ENCODE measurements at places on chromosomes 6 and 20.

DNA sequence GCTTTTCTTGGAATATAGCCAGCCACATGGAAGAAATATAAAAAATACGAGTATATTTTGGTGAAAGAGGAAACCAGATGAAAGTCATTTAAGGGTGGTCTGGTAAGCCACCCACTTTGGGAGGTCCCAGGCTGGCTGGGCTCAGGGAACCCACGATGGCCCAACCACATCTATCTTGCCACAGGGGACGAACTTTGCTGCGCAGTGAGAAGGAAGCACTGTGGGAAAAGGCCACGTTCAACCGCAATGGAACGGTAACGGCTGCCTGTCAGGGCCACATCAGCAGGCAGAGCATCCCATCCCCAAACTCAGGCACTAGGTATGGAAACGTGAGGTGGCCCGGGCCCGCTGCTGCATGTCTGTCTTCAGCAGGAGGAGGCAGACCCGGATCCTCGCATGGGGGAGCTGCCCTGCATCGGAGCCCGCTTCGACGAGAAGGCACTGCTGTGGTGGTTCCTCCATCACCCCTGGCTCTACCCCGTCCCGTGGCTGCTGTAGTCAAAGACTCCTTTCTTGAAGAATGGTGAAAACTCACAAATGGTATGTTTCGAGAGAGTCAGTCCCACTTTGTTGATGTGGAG lies 300.4 kb downstream of the KIF16B start:
- no peak for DNase-seq

DNA sequence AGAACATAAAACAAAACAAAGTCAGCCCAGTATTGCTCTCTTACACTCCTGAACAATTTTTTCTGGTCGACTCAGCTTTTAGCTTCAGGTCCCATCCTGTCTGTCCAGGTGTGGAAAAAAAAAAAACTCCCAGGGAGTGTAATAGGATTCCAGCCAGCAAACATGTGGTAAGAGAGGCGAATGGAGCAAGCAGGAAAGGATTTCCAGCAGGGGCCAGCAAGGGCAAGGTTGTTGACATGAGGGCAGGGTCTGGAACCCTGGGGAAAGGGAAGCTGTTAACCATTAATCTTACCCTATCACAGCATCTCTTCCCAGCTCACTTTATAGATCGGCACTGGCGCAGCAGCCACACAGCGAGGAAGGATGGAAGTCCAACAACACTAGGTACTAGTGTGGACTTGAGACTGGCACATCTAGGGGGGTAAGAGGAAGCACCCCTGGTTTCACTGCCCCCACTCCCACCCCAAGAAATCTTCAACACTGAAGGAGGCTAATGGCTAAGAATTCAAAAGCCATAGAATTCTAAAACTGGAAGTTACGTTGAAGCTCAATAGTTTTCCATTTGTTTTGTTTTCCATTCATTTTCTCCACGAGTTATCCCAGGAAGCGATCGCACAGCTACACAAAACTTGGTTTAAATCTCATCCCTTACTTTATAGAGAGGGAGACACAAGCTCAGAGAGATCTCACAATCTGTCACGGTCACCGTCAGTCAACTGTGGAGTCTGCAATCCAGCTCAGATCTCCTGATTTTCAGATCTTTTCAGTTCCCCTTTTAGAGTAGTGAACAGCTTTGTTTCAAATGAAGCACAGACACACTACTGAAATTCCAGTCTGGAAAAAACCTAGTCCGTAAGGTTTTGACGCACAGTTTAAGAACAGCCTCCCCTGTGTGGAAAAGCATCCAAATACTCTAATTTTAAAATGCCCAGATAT lies 53.3 kb downstream of the SLC22A23 start:
- DNase-seq, result no peak

DNA sequence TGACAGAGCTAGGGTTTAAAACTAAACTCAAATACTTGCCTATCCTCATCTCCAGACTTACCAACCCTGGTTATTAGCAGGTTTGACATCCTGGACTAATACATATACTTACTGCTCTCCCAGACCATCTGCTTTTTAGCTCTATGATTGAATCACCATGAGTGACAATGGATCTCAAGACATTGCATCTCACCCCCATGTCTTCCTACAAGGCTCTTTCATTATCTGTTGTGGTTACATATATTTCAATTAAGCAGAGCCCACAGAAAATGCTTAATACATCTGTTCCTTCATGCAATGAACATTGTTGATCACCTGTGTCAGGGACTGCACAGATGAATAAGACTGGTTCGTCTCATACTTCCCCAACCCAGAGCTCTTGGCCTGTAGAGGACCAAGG lies 19.4 kb downstream of the SAMD3 start:
- no peak for DNase-seq

GRCh38 chr6:126905917-126906316 lies 212.6 kb upstream of the RSPO3 start:
- DNase-seq, result no peak

DNA sequence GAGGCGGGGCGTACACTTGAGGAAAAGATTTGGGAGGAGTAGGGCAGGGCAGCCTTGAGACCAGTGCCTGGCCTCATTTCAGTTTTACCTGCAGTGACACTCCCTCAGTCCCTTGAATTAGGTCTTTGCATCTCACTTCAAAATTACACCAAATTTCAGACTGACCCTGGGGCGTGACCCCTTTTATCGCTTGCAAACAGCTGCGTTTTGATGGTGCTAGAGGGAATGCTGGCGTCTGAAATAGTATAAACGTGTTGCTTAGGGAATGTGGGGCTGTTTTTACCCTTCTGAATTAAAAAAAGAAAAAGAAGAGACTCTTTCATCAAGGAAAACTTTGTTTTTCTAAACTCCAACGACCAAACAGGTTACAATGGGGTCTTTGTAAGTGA lies 21.0 kb downstream of the COL9A1 start:
- no peak for DNase-seq

DNA sequence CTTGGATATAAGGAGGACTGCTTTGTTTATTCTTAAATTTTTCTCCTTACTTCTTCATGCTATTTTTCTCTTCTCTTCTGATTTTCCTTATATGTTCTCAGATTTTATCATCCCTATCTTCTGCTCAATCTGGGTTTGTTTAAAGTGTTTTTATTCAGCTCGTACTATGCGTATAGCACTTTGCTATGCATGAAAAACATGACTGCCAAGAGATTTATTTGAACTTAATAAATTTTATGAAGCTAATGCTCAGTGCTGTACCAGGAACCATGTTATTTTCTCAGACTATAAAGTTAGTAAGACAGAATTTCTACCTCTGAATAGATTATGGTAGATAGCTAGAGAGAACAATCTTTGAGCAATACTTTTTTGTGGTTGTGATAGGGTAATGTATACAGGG lies 305.9 kb downstream of the LAMA2 start:
- DNase-seq, result no peak

GRCh38 chr6:21614226-21614625 lies 20.7 kb downstream of the SOX4 start:
- no peak for DNase-seq

GRCh38 chr6:45531999-45532595 lies 154.4 kb upstream of the SUPT3H start:
- DNase-seq, result no peak

- DNase-seq, result no peak
Measured at GRCh38 chr6:92723390-92723931, 695.9 kb downstream of the EPHA7 start.

DNA sequence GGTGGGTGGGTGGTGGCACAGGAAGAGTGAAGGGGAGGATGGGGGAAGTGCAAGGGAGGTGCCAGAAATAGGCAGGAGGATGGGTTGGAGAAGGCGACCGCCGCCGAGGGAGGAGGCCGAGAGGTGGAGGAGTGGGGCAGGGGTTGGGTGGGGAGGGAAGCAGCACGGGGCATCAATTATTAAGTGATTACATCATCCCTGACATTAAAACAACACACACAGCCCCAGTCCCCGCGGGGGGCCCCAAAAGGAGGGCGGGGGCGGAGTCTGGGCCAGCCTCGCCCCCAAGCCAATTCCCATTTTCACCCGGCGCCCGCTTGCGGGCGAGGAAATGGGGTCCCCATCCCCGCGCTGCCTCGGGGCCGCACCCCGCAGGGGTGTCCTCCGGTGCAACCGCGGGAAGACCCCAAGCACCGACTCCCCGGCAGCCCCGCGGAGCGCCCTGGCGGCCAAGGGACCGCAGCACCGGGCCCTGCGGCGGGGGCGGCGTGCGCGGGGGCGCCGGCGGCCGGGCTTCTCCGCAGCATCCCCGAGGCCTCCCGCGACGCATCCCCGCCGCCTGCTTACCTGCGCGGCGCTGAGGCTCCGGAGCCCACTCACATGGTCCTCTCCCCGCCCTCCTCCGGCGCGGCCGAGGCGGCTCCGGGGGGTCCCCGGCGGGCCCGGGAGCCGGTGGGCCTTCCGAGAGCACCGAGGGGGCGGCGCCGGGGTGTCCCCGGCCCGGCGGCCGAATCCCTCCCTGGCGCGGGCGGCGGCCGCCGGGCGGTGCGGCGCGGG lies 663 bp downstream of the FYN start:
- no peak for DNase-seq

DNA sequence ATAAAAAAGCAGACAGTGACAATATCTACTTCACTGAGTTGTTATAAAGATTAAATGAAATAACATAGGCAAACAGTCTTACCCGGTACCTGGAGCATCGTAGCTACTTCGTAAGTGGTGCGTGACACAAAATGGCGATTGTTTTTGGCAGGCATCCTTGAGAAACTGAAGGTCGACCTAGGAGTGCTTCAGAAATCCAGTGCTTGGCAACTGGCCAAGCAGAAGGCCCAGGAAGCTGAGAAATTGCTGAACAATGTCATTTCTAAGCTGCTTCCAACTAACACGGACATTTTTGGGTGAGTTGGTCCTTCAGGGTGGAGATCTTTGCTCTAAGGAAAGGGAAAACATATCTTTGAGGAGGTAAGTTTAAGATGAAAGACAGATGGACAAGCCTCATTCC lies 4.8 kb downstream of the BPIFA2 start:
- no peak for DNase-seq
